ENCODE measurements at places on chromosomes 12 and 14. TPM values are rescaled to one million over a fixed set of nuclear protein-coding genes. Genes with fewer than 3 reads are reported as not detected.

DNA sequence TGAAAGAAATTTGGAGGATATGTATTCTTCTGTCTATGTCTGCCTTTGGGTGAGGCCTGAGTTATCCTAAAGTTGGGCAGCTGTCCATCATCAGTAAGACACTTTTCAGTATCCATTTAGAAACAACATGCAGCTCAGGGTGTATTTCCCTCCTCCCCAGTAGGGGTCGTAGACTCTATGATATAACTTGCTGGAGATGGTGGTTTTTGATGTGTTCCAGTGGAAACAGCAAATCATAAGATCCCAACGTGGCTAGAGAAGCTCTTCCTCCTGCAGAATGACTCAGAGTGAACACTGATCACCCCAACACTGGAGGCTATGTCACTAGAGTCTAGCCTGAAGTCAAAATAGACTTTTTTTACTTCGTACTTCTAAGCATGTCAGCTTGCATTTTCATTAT, 331.6 kb upstream of the STXBP6 start:
- H3K4me1 ChIP-seq: no peaks in the 10 kb centered on the region
- DNase-seq: no peak
- H3K4me3 ChIP-seq: no peak overlapping the region
- H3K27me3 ChIP-seq: no peaks in the 10 kb centered on the region
- no peaks in the 10 kb centered on the region for H3K36me3 ChIP-seq

- no peaks in the 10 kb centered on the region for H3K4me1 ChIP-seq
- DNase-seq: no peak
- no peak overlapping the region for H3K4me3 ChIP-seq
- H3K27me3 ChIP-seq: peaks cover 52% of the 10 kb centered on the region
- H3K36me3 ChIP-seq: no peaks in the 10 kb centered on the region
- no peak overlapping the region for H3K27ac ChIP-seq
Observed at GRCh38 chr12:53868511-53868986, 70.1 kb upstream of the HOXC13 start.

GRCh38 chr14:61705017-61705416, 9.7 kb downstream of the HIF1A start:
- H3K27ac ChIP-seq: no peak overlapping the region
- H3K4me3 ChIP-seq: no peak overlapping the region
- H3K36me3 ChIP-seq: no peaks in the 10 kb centered on the region

DNA sequence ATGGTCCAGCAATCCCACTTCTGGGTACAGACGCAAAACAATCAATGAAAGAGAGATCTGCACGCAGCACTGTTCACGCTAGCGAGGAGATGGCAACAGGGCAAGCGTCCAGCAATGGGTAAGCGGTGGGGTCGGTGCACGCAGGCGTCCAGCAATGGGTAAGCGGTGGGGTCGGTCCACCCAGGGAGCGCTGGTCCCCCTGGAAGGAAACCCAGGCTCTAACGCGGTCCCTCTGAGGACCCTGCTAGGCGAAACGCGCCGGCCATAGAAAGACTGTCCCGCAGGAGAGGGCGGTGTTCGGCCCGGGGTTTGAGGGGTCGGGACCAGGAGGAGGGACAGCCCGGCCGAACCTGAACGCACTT, 618 bp upstream of the PGAM5 start:
- H3K36me3 ChIP-seq: no peaks in the 10 kb centered on the region
- H3K4me3 ChIP-seq: peak overlapping the region; percentile 90
- H3K27ac ChIP-seq: peak overlapping the region; percentile 91
- H3K27me3 ChIP-seq: no peaks in the 10 kb centered on the region
- DNase-seq: no peak
- peaks cover 7% of the 10 kb centered on the region for H3K4me1 ChIP-seq

- no peak for DNase-seq
- no peaks in the 10 kb centered on the region for H3K36me3 ChIP-seq
- no peak overlapping the region for H3K4me3 ChIP-seq
Observed at GRCh38 chr12:1324099-1324498, 270.3 kb downstream of the FBXL14 start.

- no peaks in the 10 kb centered on the region for H3K36me3 ChIP-seq
- DNase-seq: no peak
- H3K4me3 ChIP-seq: no peak overlapping the region
Observed at GRCh38 chr12:50612882-50613281, 108.1 kb downstream of the DIP2B start.

DNA sequence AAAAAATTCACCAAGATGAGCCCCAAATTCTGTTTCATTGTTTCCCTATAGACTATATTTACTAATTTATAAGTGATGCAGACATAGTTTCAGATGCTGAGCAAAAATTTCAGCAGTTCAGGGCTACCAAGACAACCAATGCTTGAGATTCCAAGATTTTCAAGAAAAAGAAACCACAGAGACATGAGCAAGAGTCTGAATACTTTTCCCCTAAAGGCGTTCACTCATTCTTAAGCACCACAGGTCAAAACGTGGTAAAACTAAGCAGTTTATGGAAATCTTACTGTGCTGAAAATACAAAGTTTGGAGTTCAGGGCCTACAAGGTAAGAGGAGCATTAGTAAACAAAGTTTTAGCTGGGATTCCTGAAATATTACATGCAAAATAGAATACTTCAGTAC, 221.2 kb downstream of the KCNH5 start:
- no peak overlapping the region for H3K27ac ChIP-seq
- no peaks in the 10 kb centered on the region for H3K4me1 ChIP-seq
- H3K36me3 ChIP-seq: no peaks in the 10 kb centered on the region
- H3K27me3 ChIP-seq: no peaks in the 10 kb centered on the region

GRCh38 chr14:78975734-78976133, 805.6 kb downstream of the NRXN3 start:
- no peak for DNase-seq
- H3K4me3 ChIP-seq: no peak overlapping the region
- H3K27me3 ChIP-seq: no peaks in the 10 kb centered on the region
- H3K27ac ChIP-seq: no peak overlapping the region
- H3K4me1 ChIP-seq: no peaks in the 10 kb centered on the region
- H3K36me3 ChIP-seq: no peaks in the 10 kb centered on the region

DNA sequence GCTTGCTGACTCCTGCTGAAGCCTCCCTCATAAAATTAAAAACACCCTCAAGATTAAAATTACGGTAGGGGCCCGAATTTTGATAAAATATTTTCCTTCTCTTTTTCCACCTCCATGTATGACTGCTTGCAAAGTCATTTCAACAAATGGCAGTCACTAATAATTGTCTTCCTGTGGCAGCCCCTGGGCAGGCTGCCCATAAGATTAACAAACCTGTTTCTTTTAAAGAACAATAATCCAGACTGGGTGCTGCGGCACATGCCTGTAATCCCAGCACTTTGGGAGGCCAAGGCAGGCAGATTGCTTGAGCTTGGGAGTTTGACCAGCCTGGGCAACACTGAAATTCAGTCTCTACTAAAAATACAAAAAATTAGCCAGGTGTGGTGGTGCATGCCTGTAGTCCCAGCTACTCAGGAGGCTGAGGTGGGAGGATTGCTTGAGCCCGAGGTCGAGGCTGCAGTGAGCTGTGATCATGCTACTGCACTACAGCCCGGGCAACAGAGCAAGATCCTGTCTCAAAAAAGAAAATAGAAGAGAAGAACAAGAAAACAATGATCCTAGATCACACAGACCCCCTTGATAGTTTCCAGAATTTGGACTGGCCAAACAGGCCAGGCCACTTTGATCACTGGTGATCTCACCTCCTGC, 8.7 kb downstream of the SAV1 start:
- H3K27me3 ChIP-seq: no peaks in the 10 kb centered on the region
- no peak overlapping the region for H3K27ac ChIP-seq
- no peaks in the 10 kb centered on the region for H3K4me1 ChIP-seq

Gene CDKN1B
- total RNA-seq: 14.1 TPM

Gene JPH4
- 0.27 TPM for total RNA-seq

Gene CIDEB
- total RNA-seq: 23.3 TPM

Gene P2RX2
- 2.1 TPM for total RNA-seq

Gene GRIP1
- 9.0 TPM for total RNA-seq
